A549 treated with dexamethasone at 1 μM for 4 hours (cell line): ENCODE measurements at places on chromosomes 5 and 9. TPM values are rescaled to one million over a fixed set of nuclear protein-coding genes. Genes with fewer than 3 reads are reported as not detected.

NSG2 gene
- total RNA-seq: 0.07 TPM in 1 of 5 replicates, not detected in the others

KIF20A gene
- total RNA-seq: 38.7 to 44.6 TPM (median 41.8 TPM) in 5 replicates

PIP5K1B gene
- not detected in 5 replicates for total RNA-seq

ELOVL7 gene
- 9.4 to 13.9 TPM (median 10.9 TPM) in 5 replicates for total RNA-seq

FAM169A gene
- 4.2 to 8.3 TPM (median 7.1 TPM) in 5 replicates for total RNA-seq

AQP7 gene
- total RNA-seq: 0.14 to 0.67 TPM (median 0.33 TPM) in 5 replicates

SOHLH1 gene
- 0.06 to 0.11 TPM in 2 of 5 replicates, not detected in the others for total RNA-seq

LCN15 gene
- total RNA-seq: 0.09 TPM in 2 of 5 replicates, not detected in the others

CARD9 gene
- 0.34 to 1.9 TPM (median 0.99 TPM) in 5 replicates for total RNA-seq

MARCOL gene
- not detected in 5 replicates for total RNA-seq

SPATA31A3 gene
- total RNA-seq: not detected in 5 replicates

TNFSF15 gene
- total RNA-seq: 0.06 to 0.11 TPM (median 0.07 TPM) in 5 replicates

DMRT3 gene
- not detected in 5 replicates for total RNA-seq

TMEM252 gene
- not detected in 5 replicates for total RNA-seq

ENTPD2 gene
- total RNA-seq: 3.1 to 6.4 TPM (median 5.4 TPM) in 5 replicates

ADAMTS6 gene
- 0.01 to 0.15 TPM (median 0.04 TPM) in 5 replicates for total RNA-seq

NTNG2 gene
- 0.57 to 2.3 TPM (median 1.5 TPM) in 5 replicates for total RNA-seq

GFRA3 gene
- total RNA-seq: 0.05 to 0.07 TPM in 2 of 5 replicates, not detected in the others

BAAT gene
- 0.32 to 0.58 TPM (median 0.42 TPM) in 5 replicates for total RNA-seq

AFAP1L1 gene
- total RNA-seq: 10.3 to 15.2 TPM (median 13.4 TPM) in 5 replicates

CERT1 gene
- total RNA-seq: 18.9 to 26.4 TPM (median 23.3 TPM) in 5 replicates

CA9 gene
- 5.6 to 10.5 TPM (median 8.9 TPM) in 5 replicates for total RNA-seq

C5orf46 gene
- total RNA-seq: not detected in 5 replicates

MSX2 gene
- total RNA-seq: 3.2 to 3.6 TPM (median 3.6 TPM) in 5 replicates

NUTM2G gene
- 0.05 TPM in 1 of 5 replicates, not detected in the others for total RNA-seq

ODF2 gene
- 19.8 to 28.8 TPM (median 27.4 TPM) in 5 replicates for total RNA-seq

ANXA2R gene
- total RNA-seq: 2.8 to 4.1 TPM (median 3.1 TPM) in 5 replicates

IRX1 gene
- total RNA-seq: not detected in 5 replicates

ZNF366 gene
- not detected in 5 replicates for total RNA-seq

CDC25C gene
- total RNA-seq: 9.0 to 11.0 TPM (median 9.7 TPM) in 5 replicates

C5orf58 gene
- not detected in 5 replicates for total RNA-seq

LEAP2 gene
- total RNA-seq: 0.48 to 0.98 TPM (median 0.75 TPM) in 5 replicates

GPRIN1 gene
- total RNA-seq: 8.1 to 10.1 TPM (median 9.3 TPM) in 5 replicates

SPIN1 gene
- total RNA-seq: 34.8 to 48.9 TPM (median 46.3 TPM) in 5 replicates

CDKN2B-AS1 gene
- not detected in 5 replicates for total RNA-seq

ERAP2 gene
- 0.82 to 1.5 TPM (median 1.1 TPM) in 5 replicates for total RNA-seq

TUSC1 gene
- total RNA-seq: 3.6 to 7.1 TPM (median 6.7 TPM) in 5 replicates

ABO gene
- total RNA-seq: not detected in 5 replicates

OXCT1 gene
- total RNA-seq: 2.5 to 3.6 TPM (median 2.9 TPM) in 5 replicates

VAV2 gene
- total RNA-seq: 32.4 to 42.9 TPM (median 40.0 TPM) in 5 replicates

ARHGEF37 gene
- 2.1 to 2.7 TPM (median 2.5 TPM) in 5 replicates for total RNA-seq

GMCL2 gene
- total RNA-seq: not detected in 5 replicates

DPYSL3 gene
- total RNA-seq: 20.5 to 26.1 TPM (median 23.8 TPM) in 5 replicates

PLAC8L1 gene
- 0.21 to 0.38 TPM (median 0.27 TPM) in 3 of 5 replicates, not detected in the others for total RNA-seq

ZNF462 gene
- total RNA-seq: 2.7 to 4.6 TPM (median 4.2 TPM) in 5 replicates

AJM1 gene
- total RNA-seq: 3.2 to 4.8 TPM (median 4.3 TPM) in 5 replicates
